CD4-positive, alpha-beta T cell treated with Interleukin-12 subunit alpha and Interleukin-12 subunit beta, for 1 hour (primary cell): ENCODE measurements at places on chromosomes 6 and 20.
A peak's percentile ranks its signal among the peaks of the same experiment; 100 is the strongest.

DNA sequence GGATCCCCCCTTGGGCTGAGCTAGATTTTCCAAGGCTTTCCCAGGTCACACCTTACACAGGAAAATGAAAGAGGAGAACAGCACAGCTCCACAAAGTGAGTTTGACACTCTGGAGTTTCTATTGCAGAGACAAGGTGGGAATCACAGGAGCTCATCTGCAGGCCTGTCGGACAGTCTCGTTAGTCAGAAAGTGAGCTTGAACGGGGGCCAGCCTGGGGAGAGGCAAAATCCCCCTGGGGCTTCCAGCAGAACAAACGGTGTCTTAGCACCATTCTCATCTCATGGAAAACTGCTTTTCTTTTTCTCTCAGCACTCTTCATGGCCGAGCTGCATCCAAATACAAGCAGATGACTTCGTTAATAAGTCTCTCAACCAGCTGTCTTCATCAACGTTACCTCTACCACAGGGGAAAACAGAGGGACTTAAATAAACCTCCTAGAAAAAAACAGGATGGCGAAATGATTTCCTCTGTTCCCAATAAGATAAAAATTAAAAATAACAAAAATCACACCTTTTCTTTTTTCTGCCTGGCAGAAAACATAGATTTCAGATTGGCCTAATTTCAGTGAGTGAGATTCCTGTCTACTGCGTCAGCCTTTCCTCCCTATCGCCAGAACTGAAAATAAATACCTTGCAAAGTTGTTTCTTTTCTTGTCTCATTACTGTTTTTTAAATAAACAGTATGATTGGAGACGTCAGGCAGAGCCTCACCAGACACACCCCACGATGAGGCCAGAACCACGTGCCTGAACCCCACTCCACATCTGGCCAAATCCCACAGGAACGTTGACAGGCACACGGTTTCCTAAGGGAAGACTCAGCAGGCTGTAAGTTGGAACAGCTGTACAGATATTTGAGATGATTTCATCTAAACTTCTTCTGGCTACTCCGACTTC, 219.0 kb downstream of the TTLL2 start:
- no peak for DNase-seq

DNA sequence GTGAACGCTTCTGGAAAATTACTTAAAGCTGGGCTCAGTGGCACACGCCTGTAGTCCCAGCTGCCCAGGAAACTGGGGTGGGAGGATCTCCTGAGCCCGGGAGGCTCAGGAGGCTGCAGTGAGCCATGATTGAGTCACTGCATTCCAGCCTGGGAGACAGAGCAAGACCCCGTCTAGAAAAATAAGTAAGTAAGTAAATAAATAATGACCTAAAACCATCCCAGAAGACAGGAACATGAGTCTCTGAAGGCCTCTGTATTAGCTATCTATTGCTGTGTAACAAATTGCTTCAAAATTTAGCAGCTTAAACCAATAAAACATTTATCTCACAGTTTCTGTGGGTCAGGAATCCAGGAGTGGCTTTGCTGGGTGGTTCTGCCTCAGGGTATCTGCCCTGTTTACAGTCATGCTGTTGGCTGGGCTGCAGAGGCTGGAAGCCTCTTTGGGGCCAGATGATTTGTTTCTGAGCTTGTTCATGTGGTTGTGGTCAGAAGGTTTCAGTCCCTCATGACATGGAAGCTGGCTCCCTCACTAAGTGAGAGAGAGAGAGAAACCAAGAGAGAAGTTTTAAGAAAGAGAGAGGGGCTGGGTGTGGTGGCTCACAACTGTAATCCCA, 48.4 kb upstream of the NCOA3 start:
- no peak for DNase-seq

GRCh38 chr20:47753576-47754387, 31.5 kb downstream of the SULF2 start:
- DNase-seq: no peak

DNA sequence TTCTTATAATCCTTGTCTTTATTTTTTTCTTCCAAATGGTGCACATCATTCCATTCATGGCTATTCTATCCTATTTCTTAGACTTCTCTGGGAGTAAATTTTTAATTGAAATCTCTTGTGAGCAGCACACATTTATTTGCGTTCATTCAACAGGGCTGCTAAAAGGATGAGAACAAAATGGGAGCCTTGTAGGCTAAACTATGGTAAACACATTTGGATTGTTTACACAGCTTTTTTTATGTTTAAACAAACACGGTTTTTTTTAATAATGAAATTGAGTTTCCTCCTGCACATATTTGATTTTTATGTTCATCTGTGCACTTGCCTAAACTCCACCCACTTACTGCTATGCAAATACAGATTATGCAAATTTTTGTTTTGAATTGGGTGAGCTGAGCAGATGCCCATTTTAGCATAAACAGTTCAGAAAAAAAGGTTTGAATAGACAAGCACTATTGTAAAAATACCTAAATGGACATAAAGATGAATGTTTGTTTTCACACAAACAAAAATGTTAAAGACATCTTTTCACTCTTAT, 92.0 kb downstream of the OLIG3 start:
- no peak for DNase-seq

GRCh38 chr20:13822459-13822858, 37.6 kb downstream of the NDUFAF5 start:
- no peak for DNase-seq

- DNase-seq: no peak
Observed at GRCh38 chr6:79862711-79863110, 84.6 kb downstream of the ELOVL4 start.

- DNase-seq: no peak
Observed at GRCh38 chr6:3341467-3341866, 82.7 kb downstream of the PSMG4 start.

DNA sequence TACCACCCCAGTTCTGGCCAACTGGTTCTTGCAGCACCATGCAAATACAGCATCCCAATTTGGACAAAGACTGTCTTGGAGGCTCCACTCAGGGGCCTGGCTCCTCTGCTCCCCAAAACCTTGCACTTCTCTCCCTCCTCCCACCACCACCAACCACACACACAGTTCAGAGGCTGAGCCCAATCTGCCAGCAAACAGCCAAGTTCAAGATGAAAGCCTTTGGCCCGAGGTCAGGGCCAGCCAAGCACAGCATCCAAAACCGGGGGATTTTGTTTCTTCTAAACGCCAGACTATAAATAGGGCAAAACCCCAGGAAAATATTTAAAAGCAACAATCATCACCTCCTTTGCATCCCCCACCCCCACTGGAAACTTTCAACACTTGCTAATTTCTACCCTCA, 5.7 kb downstream of the KCNK5 start:
- DNase-seq: no peak

DNA sequence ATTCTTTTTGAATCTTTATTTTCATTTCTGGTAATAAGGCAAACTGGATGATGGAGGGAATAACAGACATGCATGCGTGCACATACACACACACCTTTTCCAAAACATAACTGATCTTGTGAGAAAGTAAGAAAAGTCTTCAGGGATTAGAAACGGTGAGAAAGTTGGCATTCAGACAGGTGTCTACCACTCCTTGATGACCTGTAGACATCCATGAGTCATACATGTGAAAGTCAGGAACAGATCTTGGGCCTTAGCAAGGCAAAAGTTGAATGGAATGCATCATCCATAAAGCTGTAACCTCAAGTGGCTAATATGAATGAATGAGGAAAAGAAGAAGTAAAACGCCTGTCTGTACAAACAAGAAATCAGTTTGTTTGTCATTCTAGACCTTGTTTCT, 97.3 kb downstream of the GRIK2 start:
- DNase-seq: no peak

DNA sequence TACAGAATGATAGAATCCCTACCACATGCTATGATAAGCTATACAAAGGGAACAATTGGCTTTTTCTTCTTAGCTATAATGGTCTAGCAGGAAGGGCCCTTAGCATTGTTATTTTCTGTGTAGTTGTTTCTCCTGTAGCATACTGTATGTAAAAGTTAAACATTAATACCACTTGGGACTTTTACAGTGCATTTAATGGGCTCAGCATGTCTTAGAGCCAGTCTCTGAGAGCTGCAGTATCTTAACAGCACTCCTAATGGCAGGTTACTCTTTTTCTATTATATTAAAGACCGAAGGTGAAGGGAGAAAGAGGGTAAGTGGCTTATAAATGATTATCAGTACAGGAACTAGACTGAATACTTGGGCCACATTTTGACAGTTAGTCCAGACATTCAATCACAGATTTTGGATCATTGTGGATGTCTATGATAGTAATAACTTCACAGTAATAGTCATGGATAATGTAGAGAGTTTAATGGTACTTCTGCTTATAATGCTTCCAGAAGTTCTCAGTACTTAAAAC, 290.7 kb downstream of the PHF3 start:
- DNase-seq: no peak

- peak; percentile 62 for DNase-seq
Observed at GRCh38 chr20:32737371-32738223, 5.7 kb downstream of the COMMD7 start.

GRCh38 chr20:21303872-21304586, 898 bp downstream of the XRN2 start:
- no peak for DNase-seq

- DNase-seq: no peak
Observed at GRCh38 chr6:40778196-40778595, 191.0 kb upstream of the LRFN2 start.

- no peak for DNase-seq
Observed at GRCh38 chr6:156279261-156279969, 497.8 kb upstream of the ARID1B start.

DNA sequence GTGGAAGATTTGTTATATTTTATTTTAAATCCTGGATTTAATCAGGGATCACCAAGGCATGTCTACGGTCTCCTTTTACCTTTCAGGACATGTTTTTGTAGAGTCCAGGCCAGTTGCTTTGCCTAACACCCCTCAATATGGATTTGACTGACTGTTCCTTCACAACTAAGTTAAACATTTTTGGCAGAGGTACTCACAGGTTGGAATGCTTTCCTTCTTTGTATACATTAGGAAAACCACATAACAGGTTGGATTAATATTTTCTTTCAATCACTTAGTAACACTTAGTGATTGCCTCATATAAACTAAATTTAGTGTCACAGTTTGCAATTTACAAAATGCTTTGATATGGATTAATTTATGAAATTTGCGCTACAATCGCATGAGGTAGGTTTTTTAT, 64.5 kb downstream of the IPCEF1 start:
- DNase-seq: no peak

- DNase-seq: no peak
Observed at GRCh38 chr6:41497994-41498393, 48.2 kb upstream of the FOXP4 start.

- DNase-seq: peak; percentile 74
Observed at GRCh38 chr20:51531141-51531710, 11.3 kb downstream of the NFATC2 start.

GRCh38 chr6:101276066-101276465, 117.4 kb upstream of the GRIK2 start:
- no peak for DNase-seq

- no peak for DNase-seq
Observed at GRCh38 chr6:108027594-108027993, 46.9 kb downstream of the OSTM1 start.

- DNase-seq: no peak
Observed at GRCh38 chr6:157649311-157650260, 173.5 kb upstream of the SNX9 start.

- peak; percentile 70 for DNase-seq
Observed at GRCh38 chr6:156953479-156954146, 176.4 kb downstream of the ARID1B start.

GRCh38 chr6:19578481-19578880, 258.7 kb upstream of the ID4 start:
- DNase-seq: no peak

GRCh38 chr6:83854766-83855165, 1.6 kb downstream of the RIPPLY2 start:
- no peak for DNase-seq

GRCh38 chr6:28488916-28489365, 26.7 kb downstream of the GPX6 start:
- peak; percentile 34 for DNase-seq

GRCh38 chr20:51494241-51495110, 48.0 kb downstream of the NFATC2 start:
- peak; percentile 43 for DNase-seq

- DNase-seq: no peak
Observed at GRCh38 chr6:72389698-72390097, 232.2 kb upstream of the KCNQ5 start.
